ENCODE measurements at places on chromosomes 6 and 20. TPM values are rescaled to one million over a fixed set of nuclear protein-coding genes. Genes with fewer than 3 reads are reported as not detected.

DNA sequence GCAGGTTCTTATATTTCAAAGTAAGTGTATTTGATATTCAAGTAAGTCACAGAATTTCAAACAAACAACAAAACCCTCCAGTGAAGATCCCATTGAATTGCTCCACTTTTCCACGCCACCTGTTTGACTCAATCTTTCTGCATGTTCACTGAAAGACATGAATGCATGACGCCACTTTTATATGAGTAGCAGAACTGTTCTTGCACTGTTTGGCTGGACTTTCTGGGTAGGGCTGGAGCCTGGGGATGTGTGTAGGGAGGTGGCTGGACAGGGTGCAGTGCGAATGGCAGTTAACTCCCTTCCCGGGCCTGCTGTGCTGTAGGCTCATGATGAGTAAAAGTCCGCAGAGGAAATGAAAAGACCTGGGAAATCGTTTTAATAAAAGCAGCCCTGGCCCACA lies 39.7 kb downstream of the IL20RA start:
- no peak for DNase-seq

GRCh38 chr6:12102350-12102749 lies 90.2 kb downstream of the HIVEP1 start:
- DNase-seq = no peak

DNA sequence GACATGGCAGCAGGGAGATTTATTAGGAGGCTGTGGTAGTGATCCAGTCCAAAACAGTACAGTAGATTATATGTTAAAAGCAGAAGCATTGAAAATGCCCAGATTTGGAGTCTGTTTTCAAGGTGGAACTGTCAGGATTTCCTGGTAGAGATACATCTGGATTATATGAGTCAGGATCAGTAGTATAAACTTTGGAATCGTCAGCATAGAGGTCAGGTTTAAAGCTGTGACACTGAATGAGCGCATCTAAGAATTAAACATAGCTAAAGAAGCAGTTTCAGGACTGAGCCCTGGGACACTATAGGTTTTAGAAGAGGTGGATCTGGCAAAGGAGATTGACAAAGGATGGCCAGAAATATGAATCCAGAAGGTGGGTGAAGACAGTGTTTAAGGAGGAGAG lies 60.4 kb downstream of the RNF144B start:
- DNase-seq = no peak

The TMEM63B gene
- 18.9 TPM for total RNA-seq

DNA sequence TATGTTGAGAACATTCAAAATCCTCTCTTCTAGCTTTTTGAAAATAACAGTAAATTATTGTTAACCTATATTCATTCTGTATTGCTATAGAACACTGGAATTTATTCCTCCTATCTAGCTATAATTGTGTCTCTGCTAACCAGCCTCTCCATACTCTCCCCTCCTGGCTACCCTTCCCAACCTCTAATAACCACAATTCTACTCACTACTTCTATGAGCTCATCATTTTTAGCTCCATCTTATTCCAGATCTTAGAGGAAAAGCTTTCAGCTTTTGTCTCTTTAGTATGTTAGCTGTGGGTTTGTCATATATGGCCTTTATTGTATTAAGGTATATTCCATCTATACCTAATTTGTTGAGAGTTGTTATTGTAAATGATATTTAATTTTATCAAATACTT lies 108.8 kb downstream of the AIG1 start:
- DNase-seq = no peak

The COX4I2 gene
- 5.3 TPM for total RNA-seq

The CDKN1A gene
- 125 TPM for total RNA-seq

- DNase-seq = no peak
Observed at GRCh38 chr20:4230651-4231050, 215.3 kb upstream of the RNF24 start.

The RGS17 gene
- 0.66 TPM for total RNA-seq

GRCh38 chr6:33276581-33276863 lies 401 bp upstream of the B3GALT4 start:
- no peak for DNase-seq
